ENCODE measurements at places on chromosomes 3 and 15.

GRCh38 chr3:160755776-160756304, at the start of gene PPM1L:
TSS of gene PPM1L (plus strand) at chr3:160756231.
- peak; percentile 80 for DNase-seq

DNA sequence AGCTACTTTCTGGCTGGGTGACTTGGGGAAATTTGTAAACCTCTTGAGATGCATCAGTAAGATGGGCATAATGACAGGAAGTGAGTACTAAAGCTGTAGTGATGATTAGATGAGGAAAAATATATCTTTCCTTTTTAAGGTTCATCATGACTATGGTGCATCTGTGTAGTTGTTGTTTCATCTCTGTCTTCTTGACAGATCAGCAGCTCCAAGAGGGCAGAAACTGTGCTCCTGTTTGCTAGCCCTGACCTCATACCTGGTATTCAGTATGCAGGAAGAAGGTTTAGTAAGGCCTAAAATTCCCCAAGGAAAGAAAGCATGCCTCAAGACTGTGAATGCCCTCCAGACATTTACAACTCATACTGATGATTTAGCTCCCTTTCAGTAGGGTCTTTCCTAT, 82.5 kb upstream of the PSMD6 start:
- no peak for DNase-seq

DNA sequence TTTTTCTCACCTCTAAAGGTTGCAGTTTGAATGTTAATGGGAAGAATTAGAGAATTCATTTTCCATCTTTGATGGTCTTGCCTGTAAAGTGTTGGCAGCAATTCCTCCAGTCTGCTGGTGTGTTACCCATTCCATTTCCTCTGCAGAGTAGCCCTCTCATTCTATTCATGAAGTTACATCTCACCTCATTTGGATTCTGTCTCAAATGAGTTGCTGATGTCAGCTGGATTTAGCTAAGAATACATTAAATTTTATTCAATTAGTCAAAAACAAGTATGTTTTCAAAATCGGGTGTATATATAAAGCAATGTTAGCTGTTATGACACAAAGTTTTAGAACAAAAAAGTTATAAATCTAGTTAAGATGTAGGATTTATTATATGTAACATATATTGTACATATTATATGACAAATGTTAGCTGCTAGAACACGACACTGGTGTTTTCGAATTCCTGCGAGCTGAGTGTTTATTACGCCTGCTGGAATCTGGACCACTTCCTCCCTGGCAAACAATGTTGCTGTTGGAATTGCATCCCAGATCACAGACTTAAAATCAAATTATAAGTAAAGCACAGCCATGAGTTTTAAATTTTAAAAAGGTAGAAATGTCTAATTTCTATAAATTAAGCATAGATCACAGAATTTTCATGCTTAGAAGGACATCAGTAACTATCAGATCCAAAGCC, 516.2 kb downstream of the OCA2 start:
- DNase-seq, result no peak

DNA sequence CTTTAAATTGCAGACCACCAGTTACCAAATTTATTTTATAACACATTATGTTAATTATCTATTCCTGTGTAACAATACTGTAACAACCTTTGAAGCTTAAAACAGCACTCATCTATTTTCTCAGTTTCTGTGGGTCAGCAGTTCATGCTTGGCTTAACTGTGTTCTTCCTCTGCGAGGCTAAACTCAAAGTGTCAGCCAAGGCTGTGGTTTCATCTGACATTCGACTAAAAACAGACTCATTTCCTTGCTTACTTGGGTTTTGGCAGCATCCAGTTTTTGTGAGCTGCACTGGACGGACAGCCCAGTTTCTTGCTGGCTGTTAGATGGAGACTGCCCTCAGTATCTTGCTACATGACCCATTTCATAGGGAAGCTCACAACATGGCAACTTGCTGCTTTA, 247.3 kb upstream of the KCNH8 start:
- no peak for DNase-seq

- peak; percentile 8 for DNase-seq
Observed at GRCh38 chr15:61169904-61170695, 59.0 kb downstream of the RORA start.

DNA sequence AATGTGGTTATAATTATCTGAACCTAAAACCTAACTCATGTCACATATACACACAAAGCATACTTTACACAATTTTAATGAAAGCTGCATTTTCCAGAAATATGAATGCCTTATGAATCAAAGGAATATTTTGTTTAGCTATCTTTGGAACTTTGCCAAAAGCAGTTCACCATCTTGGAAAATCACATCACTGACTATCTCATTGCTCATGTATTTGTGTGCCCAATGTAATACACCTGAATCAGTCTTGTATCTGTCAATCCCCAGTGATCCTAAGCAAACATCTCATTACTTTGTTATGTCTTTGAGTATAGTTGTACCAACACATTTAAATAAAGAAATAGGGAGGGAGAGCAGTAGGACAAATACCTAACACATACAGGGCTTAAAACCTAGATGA, 15.6 kb upstream of the CD47 start:
- DNase-seq, result no peak

- no peak for DNase-seq
Observed at GRCh38 chr15:82764740-82765139, 41.1 kb downstream of the FSD2 start.

GRCh38 chr15:33910741-33911140, 57.6 kb upstream of the CHRM5 start:
- no peak for DNase-seq

GRCh38 chr3:69079269-69080159, 651 bp downstream of the UBA3 start:
- peak; percentile 16 for DNase-seq

GRCh38 chr3:54871867-54872266, 56.0 kb downstream of the LRTM1 start:
- DNase-seq, result no peak

GRCh38 chr3:28940530-28940929, 340.3 kb upstream of the RBMS3 start:
- DNase-seq, result no peak

DNA sequence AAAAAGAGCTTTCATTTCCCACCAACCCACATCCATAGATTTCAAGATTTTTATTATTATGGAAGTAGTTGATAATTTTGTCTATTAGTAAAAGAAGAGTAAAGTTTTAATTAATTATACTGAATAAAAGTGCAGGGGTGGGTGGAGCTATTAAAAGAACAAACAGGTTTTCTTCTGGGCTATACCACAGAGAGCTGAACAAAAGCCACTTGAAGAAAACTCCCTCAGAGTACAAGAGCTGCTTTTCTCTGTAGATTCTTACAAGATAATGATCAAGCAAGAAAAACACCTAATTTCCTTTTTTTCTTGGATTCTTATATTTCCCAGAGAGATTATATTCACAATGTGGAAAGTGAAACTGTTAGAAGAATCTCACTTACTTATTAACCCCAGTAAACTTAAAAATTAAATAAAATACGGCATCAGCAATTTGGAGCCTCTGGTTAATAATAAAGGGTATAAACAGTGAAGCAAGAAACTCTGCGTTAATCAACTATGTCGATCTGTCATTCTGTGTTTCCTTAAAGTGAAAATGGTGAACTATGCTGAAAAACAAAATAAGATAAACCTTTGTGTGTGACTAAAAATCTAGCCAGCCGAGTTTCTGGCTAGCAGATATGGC, 84.9 kb downstream of the THBS1 start:
- DNase-seq, result no peak

- DNase-seq, result no peak
Observed at GRCh38 chr15:84772031-84772430, 23.6 kb downstream of the ZNF592 start.

DNA sequence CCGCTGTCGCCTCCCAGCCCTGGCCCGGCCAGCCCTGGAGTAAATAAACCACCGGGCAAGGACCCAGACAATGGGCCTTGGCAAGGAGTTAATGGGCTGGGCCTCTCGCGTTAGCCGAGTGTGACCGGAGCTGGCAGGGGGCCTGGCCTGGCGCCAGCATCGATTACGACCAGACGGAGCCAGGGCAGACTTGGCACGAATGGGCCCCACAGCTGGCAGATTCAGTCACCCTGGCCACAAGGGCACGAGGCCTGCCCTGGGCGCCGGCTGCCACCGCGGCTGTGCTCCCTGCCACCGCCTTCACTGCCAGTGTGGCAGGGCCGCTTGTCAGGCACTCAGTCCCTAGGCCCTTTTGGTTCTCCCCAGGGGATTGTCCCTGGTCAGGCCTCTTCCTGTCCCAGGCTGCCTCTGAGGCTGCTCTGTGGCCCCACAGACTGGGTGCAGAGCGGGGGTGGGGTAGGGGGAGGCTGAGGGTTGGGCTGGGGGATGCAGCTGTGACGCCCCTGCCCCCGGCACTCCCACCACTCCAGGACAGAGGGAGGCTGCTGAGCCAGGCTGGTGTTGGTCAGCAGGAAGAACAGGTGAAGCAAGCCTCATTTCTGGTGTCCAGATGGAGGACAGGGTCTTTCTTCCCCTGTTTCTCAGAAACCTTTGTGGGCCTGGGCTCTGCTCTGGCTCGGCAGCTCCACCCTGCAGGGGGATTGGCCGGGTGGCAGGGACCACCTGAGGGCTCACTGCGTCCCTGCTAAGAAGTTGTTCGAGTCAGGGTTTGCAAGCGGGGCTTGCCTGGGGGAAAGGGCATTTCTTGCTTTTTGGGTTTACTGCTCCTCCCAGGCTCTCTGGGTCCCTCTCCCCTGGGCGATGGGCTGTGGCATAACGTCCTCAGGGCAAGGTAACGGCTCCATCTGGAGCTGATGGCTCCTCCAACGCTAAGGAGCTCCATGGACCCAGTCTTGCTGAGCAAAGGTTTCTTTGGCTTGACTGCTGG, 30.5 kb upstream of the SRP14 start:
- peak; percentile 98 for DNase-seq

GRCh38 chr3:87247430-87247773, 20.3 kb downstream of the CHMP2B start:
- peak; percentile 0 for DNase-seq

GRCh38 chr3:62154457-62155148, 218.7 kb downstream of the FEZF2 start:
- no peak for DNase-seq

Data from DMS53 (cell line).